Epithelial cell of prostate (primary cell): ENCODE measurements at places on chromosomes 16 and 17.
A peak's percentile ranks its signal among the peaks of the same experiment; 100 is the strongest.

DNA sequence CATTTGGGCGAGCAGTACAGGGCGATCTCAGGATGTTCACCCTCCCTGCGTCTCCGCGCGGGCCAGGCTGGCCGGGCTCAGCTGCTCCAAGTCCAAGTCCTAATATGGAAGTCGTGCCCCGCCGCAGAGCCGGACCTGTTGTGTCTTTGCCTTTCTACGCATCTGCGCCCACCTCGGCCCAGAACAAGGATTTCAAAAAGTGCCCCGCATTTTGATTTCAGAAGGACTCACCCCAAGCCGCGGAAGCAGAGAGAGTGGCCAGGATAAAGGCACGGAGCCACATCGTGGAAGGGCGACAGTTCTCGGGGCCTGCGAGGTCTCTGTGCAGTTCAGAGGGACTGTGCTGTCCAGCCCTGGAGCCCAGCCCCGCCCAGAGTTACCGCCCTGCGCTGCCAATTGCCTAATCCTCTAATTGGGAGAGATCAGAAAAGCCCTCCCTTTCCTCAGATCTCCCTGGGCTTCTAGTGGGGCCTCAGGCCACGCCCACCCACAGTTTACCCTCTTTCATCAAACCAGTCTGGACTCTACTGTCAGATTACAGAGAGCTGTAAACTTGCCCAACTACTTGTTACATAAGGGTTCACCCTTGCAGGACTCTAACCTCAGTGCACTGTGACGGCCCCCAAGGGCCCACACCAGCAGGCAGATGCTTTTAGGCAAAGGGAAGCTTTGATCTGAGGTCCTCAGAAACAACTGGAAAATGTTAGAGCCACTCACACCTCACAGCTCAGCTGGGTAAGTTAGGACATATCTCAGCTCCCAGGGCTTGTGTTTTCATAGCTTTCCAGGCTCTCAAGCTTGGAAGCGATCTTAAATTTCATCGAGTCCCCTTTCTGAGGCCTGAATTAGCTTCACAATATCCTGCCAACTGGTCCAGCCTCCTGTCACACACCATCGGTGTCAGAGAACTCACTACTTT, at the start of gene CES1:
Gene CES1 (minus strand): TSS at position 324 of the 919 bp plus-strand sequence. CDS start 41 bp downstream, at position 283.
- no peak for DNase-seq

DNA sequence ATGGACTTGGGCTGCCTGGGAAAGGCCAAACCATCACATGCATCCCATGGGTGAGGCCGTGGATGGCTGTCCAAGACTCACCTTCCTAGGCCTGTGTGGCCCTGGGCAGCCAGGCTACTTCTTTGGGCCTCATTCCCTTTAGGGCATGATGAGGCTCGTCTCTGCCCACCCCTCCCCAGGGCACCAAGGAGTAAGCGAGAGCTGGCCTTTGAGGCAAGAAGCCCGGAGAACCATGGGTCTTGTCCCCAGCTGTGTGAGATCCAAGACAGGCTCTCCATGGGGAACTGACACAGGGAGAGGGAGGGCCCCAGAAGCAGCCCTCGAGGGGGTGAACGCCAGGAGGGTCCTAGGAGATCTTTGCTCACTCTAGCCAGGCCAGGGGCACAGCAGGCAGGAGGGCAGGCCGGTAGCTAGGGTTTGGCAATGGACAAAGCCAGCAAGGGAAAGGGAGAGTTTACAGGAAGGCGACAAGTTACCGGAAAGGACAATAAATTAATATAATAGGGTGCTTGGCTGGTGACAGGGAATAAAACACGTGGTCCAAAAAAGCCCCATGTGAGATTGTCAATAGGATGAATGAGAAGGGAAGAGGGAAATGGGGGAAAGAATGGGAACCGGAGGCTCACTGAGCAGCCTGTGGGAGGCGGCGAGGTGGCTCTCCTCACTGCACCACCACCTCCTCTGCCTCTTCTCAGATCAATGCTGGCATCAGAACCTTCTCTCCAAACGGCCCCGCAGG, 119.1 kb downstream of the SDK2 start:
- DNase-seq = no peak

DNA sequence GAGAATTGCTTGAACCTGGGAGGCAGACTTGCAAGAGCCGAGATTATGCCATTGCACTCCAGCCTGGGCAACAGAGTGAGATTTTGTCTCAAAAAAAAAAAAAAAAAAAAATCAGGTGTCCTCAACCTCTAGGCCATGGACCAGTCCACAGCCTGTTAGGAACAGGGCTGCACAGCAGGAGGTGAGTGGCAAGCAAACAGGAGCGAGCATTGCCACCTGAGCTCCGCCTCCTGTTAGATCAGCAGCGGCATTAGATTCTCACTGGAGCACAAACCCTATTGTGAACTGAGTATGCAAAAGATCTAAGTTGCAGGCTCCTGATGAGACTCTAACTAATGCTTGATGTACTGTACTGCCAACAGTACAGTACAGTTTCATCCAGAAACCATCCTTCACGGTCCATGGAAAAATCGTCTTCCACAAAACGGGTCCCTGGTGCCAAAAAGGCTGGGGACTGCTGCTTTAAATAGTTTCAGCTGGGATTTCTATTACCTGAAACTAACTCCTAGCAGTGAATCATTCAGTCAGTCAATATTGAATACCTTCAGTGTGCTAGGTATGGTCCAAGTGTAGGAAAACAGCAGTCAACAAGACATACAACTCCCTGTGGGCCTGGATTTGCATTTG, 56.3 kb upstream of the DHX40 start:
- DNase-seq = no peak

GRCh38 chr17:42225646-42226045, 31.4 kb upstream of the GHDC start:
- no peak for DNase-seq

DNA sequence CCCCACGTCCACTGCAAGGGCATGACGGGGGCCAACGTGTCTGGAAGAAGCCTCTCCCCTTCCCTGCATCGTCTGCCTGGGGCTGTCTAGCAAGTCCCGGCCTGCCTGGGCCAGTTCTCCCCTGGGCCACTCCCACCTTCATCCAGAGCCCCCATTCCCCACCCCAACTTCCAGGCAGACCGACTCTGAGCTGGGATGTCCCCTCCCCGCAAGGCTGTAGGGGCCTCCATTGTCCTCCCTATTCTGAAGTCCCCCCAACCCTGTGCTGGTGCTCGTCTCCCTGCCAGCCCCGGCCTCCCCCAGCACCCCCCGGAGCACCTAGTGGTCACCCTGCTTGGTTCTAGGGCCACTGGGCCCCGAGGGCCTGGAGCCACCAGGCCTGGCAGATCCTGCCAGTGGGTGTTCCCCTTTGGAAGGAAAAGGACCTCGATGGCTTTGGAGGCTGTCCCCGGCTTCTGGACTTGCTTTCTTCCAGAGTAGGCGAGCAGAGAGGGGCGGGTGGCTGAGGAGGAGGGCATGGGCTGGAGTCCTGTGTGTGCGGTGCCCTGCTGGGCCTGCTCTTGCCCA, 4.8 kb downstream of the GLIS2 start:
- DNase-seq = no peak

DNA sequence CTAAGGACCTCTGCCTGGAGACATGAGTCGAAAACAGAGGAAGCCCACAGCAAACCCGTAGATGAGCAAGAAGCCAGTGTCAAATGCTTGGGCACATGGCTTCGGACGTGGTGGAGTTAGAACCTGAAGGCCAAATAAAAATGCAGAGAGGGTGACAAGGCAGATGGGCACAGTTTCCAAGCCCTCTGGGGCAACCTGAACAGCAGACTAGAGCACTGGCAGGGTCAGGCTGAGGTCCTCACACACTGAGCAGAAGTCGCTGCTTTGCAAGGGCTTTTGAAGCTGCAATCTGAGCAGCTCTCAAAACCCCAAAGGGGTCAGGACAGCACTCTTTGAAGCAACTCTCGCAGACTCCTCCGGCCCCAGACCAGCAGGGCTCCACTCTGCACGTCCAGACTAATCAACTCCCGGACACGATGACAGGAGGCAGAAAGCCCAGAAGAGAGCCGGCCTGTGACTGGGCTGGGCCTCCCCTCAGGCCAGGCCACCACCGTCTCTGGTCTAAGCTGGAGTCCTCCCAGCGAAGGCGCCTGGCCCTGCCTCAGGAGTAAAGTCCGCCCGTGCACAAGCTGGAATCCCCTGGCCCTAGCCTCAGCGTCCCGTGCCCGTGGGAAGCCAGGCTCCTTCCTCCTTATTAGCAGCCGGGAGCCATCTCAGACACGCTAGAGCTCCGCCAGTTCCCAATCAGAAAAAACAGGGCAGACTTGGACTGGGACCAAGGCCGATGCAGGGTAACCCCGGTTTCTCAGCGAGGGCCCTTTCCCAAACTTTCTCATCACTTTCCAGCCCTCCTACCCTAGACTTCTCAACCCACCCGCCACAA, 924 bp downstream of the SMARCD2 start:
- no peak for DNase-seq

GRCh38 chr16:75096656-75097055, 19.9 kb downstream of the LDHD start:
- DNase-seq = peak; percentile 36

DNA sequence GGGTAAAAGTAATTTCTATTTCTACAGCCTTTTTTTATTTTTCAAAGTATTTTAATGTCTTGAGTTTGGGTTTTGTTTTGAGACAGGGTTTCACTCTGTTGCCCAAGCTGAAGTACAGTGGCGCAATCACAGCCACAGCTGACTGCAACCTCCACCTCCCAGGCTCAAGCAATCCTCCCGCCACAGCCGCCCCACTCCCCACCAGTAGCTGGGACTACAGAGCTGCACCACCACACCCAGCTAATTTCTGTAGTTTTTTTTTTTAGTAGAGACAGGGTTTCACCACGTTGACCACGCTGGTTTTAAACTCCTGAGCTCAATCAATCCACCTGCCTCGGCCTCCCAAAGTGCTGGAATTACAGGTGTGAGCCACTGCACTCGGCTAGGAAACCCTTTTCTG, 44.0 kb downstream of the TUBD1 start:
- no peak for DNase-seq

DNA sequence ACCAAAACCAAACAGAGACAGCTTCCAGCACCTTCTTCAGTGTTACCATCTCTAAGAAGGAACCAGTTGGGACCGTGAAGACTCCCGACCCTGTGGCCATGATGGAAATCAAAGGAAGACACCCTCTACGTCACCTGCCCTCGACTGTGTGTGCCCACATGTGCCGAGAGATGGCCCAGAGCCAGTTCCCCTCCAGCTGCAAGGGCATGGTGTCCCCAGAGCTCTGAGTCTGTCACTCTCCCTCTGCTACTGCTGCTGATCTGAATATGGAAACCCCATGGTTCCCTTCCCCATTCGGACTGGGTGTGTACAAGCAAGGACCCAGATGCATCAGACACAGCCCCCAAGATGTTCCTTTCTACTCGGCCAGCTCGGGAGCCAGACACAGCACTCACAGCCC, 76.4 kb downstream of the SOCS1 start:
- no peak for DNase-seq

GRCh38 chr16:64470916-64471315, 650.9 kb downstream of the CDH11 start:
- DNase-seq = no peak

DNA sequence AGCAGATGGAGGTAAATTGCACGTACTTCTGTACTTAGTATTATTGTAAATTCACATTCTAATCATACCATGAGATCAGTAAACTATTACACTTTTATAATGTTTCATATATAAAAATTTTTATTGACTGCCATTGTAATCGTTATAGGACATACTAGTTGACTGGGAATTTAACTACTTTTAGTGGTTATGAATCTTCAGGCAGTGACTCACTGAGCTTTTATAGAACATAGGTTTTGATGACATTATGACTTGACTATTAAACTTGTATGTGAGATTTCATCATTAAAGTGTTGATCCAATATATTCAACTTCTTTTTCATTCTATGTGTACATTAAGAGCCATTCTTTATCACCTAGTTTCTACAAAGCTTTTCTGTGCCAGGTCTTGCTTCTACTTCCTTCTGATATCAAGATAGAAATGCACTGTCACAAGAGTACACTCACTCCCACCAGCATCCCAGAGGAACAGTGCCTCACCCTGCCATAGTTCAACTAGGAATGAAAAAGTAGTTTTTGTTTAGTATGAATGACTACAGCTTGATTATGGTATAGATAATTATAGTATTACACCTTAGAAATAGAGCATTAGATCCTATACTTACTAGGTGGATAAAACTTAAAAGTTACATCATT, 142.4 kb upstream of the RBL2 start:
- no peak for DNase-seq

- DNase-seq = no peak
Observed at GRCh38 chr17:47649972-47650524, 329 bp downstream of the KPNB1 start.

DNA sequence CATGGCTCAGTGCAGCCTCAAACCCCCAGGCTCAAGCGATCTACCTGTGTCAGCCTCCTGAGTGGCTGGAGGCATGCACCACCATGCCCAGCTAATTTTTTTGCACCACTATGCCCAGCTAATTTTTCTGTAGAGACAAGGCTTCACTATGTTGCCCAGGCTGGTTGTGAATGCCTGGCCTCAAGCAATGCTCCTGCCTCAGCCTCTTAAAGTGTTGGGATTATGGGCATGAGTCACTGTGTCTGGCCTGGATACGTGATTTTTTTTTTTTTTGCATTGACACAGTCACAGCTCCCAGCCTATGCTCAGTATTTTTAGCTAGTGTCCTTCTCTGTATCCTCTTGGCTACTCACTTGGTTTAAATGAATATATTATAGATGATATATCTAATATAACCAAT, 377.0 kb upstream of the TNRC6C start:
- peak; percentile 78 for DNase-seq

DNA sequence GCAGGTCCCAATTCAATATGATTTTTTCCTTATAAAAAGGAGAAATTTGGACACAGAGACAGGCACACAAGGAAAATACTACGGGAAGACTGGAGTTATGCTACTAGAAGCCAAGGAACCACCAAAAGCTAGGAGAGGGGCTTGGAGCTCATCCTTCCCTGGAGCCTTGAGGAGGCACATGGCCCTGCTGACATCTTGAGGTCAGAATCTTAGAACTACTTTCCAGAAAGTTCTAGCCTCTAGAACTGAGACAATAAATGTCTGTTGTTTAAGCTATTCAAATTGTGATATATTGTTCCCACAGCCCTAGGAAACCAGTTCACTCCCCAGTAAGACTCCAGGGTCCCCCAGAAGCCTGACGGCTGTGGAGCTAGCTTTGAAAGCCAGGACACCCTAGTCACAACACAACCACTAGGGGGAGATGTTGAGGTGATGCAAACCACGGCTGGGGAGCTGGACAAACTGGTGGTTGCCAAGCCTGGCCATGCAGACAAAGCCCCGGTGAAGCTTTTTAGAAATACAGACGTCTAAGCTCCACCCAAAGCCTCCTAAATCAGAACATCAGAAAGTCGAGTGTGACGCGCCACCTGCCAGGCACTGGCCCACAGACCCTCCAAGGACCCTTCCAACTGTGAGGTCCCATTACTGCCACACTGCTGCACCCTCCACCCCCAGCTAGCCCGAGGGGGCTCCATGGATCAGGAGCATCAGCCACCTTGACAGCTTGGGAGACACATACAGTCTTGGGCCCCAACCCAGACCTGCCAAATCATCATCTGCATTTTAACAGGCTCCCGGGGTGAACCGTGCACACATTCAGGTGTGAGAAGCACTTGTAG, 106.4 kb downstream of the SLC39A11 start:
- DNase-seq = no peak
